ENCODE measurements at places on chromosomes 13 and 19.

GRCh38 chr19:10112895-10113591, 1.6 kb downstream of the P2RY11 start:
- peak; percentile 31 for DNase-seq

DNA sequence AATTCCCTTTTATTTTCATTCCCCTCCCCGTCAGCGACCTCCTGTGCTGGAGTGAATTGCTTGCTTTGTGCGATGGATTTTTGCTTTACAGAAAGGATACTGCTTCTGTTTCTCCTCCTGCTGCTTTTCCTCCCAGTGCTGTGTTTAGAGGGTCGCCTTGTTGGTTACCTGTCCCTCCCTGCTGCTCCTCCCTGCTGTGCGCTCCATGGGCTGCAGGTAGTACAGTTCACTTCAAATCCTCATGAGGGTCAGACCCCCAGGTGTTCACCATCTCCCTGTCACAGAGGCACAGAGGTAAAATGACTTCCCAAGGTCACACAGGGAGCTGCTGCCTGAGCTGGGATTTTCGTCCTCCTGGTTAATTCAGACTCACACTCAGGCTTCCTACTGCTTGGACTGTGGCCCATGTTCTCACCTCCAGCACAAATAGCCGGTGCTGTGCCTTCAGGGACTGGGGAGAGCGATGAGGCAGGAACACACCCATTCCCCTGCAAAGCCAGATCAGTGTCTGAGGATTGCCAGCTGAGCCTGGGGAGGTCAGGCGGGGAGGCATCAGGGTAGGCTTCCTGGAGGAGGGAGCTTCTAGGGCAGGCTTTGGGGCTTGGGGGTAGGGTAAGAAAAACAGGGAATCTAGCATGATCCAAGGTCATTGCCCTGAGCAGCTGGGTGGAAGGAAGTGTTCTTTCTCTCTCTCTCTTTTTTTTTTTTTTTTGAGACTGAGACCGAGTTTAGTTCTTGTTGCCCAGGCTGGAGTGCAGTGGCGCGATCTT, 14.4 kb downstream of the BICRA start:
- DNase-seq: no peak

- DNase-seq: no peak
Measured at GRCh38 chr13:19985219-19985556, 26.7 kb downstream of the ZMYM2 start.

- no peak for DNase-seq
Measured at GRCh38 chr19:43551399-43552197, 18.6 kb downstream of the ZNF575 start.

- DNase-seq: no peak
Measured at GRCh38 chr19:41166944-41167804, 25.8 kb upstream of the CYP2S1 start.

- DNase-seq: no peak
Measured at GRCh38 chr19:41443813-41444455, 978 bp downstream of the ERICH4 start.

GRCh38 chr19:38020311-38020710, 113.3 kb downstream of the SIPA1L3 start:
- no peak for DNase-seq

- DNase-seq: no peak
Measured at GRCh38 chr13:37168926-37169325, 63.5 kb upstream of the CSNK1A1L start.

DNA sequence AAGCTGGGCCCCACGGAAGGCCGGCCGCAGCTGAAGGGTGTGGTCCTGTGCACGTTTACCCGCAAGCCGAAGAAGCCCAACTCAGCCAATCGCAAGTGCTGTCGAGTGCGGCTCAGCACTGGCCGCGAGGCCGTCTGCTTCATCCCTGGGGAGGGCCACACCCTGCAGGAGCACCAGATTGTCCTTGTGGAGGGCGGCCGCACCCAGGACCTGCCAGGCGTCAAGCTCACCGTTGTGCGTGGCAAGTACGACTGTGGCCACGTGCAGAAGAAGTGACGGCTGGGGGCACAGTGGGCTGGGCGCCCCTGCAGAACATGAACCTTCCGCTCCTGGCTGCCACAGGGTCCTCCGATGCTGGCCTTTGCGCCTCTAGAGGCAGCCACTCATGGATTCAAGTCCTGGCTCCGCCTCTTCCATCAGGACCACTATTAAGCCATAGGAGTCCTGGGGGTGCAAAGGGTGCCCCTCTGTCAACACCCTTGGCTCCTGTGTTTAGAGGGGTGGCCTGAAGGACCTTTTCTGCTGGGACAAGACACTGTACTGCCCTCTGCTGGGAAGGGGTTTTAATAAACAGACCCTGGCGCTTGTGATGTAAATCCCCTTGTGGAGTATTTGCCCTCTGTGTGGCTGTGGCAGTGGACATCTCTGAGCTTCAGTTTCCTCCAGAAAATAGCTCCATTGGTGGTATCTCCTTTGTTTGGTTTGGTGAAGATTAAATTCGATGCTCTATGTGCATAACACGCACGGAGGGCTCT, 1.9 kb downstream of the MRPS12 start:
- DNase-seq: no peak

DNA sequence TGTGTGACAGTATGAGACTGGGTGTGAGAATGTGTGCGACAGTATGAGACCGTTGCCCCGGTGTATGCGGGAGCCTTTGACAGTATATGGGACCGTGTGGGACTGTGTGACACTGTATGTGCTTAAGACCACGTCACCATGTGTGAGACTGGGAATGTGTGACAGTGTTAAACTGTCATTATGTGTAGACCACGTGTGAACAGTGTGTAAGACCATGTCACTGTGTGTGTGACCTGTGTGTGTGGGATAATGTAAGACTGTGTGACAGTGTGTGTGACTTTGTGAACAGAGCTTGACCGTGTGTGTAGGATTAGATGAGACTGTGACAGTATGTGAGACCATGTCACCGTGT, 549 bp downstream of the ZNF583 start:
- no peak for DNase-seq

- no peak for DNase-seq
Measured at GRCh38 chr13:59543418-59543817, 620.3 kb downstream of the DIAPH3 start.

DNA sequence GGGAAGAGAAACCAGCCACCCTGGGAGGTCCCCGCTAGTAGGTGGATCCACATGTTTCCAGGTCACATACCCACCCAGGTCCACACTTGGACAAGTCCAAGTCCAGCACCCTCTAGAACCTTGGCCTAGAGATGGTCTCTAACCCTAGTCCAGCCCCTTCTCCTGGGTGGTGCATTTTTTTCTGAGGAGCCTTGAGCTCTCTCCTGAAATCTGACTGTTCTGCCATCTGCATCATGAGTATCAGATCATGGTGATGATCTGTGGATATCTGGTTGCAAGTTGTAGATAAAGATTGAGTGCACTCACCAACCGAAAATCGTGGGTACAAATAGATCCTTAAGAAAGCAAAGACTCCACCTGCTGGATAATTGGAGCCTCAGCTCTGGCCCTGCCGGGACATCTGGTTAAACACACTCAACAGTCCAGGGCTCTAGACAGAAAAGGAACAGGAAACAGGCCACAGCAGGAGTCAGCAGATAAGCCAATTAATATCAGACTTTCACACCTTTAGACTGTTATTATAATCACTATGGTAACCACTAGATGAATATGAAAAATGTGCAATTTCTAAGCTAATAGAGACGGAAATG, 41.1 kb downstream of the GPR12 start:
- DNase-seq: no peak

DNA sequence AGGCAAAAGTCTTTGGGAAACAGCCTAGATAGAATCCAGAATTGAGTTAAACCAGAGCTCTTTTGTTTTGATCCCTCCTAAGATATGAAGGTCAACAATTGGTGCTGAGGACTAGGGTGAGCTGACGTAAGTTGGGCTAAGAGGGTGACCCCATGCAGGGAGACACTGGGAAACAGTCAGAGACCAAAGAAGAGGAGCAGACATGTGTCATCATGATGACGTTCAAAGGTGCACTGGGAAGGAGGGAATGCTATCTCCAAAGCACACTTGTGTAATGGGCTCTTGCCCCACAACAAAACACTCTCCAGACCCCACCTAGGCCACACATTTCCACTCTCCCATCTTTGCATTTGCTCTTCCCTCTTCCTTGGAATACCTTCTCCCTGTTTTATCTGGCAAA, 481.4 kb downstream of the COG6 start:
- no peak for DNase-seq

DNA sequence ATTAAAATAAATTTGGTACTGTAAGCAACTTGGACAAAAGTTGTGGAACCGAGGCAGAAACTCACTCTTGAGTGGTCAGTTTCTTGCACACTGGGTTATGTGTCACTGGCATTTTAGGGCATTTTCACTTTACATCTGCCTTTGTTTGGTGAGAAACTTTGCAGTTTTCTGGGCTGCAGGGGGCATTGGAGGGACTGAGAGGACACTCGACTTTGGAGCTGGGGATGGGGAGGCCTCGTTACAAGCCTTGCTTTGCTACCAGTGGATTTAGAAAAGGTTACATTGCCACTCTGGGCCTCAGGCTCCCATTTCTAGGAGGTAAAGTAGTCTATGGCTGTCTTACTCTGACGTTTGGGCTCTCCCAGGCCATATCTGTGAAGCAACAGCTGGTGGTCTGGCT, 41.9 kb upstream of the ZNF536 start:
- no peak for DNase-seq

DNA sequence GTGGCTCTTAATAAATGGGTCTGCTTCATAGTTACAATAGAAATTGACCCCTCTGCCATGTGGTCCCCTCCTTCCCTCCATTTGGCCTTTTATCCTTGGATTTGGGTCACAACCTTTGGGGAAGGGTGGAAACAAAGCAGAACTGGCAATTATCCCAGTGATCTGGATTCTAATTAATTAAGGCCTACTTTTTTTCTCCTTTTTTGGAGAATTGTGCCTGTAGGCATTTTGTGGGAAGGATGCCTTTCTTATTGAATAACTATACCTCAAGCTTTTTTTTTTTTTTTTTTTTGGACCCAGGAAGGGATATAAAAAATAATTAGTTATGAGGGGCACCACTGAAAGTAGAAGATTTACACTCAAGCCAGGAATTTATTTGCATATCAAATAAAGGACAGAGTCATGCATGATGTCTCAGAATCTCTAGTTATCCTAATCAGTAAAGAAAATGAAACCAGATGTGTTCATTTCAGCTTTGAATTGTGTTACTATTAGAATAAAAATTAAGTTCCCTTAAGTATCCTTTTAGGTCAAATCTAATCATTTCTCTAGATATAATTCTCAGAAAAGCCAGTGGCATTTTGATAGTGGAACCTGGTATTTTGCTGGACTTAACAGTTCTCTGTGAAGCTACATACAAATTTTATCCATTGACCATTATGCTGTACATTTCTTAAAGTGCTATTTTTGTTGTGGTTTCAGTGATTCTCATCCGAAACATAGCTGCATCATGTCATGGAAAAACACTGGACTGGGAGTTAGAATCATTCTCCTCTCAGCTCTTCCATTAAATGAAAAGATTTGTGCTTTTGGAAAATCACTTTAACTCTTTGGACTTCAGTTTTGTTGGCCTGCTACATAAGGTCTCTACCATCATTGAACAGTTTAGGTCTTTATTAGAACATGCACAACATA, 129.3 kb downstream of the KCNRG start:
- DNase-seq: no peak
